ENCODE measurements at places on chromosomes 3 and 15.

DNA sequence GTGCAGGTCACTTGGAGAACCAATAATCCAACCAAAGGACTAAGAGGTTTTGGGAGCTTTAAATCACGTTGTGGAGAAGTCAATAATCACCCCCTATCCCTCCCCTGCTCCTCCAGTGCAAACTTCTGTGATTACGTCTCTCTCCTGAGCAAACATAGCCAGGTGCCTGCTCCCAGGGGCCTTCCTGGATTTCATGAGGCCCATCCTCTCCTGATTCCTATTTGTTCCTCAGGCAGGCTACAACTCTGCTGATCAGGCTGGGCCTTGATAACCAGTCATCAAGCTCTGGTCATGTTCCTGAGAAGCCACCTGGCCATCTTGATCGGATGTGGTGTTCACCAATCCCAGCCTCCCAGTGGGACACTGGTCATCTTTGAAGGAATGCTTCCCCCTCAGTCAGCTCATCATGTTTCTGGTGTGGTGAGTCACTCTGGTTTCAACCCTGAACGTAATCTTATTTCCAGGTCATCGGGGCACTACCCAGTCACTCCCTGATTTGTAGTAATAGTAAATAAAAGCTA, 2.9 kb upstream of the ZNF710 start:
- peak; percentile 79 for DNase-seq

- DNase-seq = no peak
Measured at GRCh38 chr15:72685925-72686794, at the start of the genes BBS4 and HIGD2B. TSS of gene BBS4 (plus strand) at chr15:72686207. CDS start at chr15:72686228, 21 bp downstream. TSS of gene HIGD2B (minus strand) at chr15:72686182. CDS start at chr15:72676374, 9,808 bp downstream.

GRCh38 chr3:30333903-30334302, 272.5 kb upstream of the TGFBR2 start:
- no peak for DNase-seq

- no peak for DNase-seq
Measured at GRCh38 chr15:58286523-58286922, 145.3 kb upstream of the LIPC start.

DNA sequence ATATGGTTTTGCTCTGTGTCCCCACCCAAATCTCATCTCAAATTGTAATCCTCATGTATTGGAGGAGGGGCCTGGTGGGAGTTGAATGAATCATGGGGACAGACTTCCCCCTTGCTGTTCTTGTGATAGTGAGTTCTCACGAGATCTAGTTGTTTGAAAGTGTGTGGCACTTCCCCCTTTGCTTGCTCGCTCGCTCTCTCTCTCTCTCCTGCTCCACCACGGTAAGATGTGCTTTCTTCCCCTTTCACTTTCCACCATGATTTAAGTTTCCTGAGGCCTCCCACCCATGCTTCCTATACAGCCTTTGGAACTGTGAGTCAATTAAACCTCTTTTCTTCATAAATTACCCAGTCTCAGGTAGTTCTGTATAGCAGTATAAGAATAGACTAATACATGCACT, 60.7 kb downstream of the GSK3B start:
- no peak for DNase-seq

DNA sequence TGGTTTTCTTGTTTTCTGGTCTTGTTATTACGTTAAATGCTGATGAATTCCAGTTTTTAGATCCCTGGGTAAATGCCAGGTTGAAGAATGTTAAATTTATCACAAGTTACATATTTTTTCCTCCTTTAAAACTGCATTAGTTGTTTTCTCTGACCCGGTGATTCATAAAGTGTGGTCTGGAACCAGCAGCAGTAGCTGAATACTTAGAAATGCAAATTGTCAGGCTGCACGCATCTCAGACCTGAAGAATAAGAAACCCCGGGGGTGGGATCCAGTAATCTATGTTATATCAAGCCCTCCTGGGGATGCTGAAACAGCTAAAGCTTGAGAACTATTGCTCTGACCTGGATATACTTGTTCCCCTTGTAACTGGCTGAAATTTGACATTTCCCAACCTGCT, 69.1 kb downstream of the PEX5L start:
- peak; percentile 67 for DNase-seq

DNA sequence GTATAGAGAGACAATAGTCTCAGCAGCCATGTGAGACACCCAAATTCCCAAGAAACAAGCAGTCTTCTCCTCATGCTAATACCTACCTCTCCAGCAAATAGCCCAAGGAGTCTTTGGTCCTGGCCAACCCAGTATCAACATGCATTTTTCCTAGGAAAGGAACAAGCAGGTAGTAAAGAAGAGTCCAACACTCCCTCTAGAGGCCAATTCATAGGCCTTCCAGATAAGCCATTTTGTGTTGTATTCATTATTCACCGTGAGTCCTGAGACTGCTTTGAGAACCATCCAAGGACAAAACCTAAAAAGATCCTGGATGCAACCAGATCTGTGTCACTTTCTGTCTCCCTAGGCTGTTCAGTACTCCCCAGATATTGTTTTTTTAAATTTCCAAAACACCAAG, 63.6 kb upstream of the SNTN start:
- DNase-seq = no peak

All from NCI-H69 (cell line).